ENCODE measurements at places on chromosomes 3 and 15. TPM values are rescaled to one million over a fixed set of nuclear protein-coding genes. Genes with fewer than 3 reads are reported as not detected.

DNA sequence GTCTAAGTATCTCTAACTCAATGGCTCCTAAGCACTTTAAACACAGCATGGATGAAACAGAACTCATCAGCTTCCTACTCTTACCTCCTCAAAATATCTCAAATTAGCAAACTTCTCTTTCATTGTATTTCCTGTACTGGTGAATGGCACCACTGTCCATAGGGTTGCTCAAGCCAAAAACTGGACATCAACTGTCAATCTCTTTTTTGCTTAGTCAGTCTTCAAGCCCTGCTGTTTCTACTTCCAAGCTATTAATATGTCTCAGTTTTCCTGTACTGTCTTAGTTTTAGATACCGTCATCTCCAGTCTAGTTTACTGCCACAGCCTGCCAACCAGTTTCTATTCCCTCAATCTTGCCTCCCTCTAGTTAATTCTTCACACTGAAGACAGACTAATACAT, 48.3 kb upstream of the KPNA4 start:
- no peak for DNase-seq

DNA sequence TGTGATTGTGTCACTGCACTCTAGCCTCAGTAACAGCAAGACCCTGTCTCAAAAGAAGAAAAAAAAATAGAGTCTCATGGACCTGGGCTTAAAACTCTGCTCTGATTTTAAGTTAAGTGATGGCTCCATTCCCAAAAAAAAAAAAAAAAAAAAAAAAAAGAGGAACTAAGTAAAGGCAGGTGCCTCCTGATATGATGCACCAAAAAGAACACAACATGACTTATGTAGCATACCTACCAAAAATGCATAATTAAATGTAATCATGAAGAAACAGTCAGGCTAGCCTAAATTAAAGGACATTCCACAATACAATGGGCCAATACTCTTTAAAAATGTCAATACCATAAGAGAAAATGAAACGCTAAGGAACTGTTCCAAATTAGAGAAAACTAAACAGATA, 5.4 kb upstream of the IREB2 start:
- no peak for DNase-seq

TMCO5A gene
- polyA plus RNA-seq: not detected

WWTR1 gene
- polyA plus RNA-seq: 44.9 TPM
